MV-4-11 (cell line): ENCODE measurements at places on chromosomes 2 and 18.

- DNase-seq, result no peak
Observed at GRCh38 chr2:46943881-46944798, 28.5 kb upstream of the MCFD2 start.

DNA sequence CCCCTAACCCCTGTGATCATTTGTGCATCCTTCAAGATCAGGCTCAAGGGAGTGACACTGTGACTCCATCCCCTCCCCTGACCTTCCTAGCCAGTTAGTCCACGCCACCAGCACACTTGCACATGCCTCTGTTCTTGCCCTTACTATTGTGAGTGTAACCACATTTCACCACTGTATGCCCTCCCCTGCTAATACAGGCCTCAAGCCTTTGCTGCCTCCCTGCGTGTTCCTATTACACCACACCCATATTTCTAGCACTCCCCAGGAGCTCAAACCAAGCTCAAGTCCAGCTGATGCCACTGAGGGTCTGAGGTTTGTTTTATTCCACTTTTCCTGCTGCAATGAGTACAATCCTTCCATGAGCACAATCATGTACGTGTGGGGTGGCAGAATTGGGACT is 288.9 kb upstream of the FBXO11 start:
- DNase-seq, result peak; percentile 32

GRCh38 chr2:181850936-181851560 is 40.5 kb upstream of the ITPRID2 start:
- DNase-seq, result peak; percentile 95

DNA sequence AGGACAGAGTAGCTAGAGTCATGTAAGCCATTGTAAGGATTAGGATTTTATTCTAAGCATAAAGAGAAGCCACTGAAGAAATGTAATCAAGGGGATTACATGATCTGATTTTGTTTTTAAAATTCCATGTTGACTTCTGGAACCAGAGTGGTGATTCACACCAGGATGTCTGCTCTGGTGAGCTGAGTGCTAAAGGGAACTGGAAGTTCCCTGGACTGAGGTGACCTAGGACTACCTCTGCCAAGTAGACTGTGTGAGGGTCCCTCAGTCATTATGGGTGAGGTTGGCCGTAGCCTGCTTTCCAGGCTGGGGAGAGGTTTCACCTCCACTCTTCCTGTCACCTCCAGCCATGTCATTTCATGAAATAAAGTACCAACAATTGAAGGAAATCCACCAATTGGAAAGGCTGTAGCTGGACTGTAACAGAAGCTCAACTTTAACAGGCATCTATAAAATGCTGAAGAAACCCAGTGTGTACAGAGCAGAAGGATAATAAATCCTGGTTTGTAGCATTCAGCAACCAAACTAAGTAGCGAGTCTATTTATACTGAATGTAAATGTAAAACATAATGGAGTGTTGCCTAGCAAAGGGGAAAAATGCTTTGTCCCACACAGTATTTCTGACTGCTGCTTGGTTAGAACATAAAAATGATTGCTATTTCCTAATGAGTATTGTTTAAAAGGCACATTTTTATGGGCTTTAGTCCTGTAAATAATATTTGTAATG is 507.4 kb upstream of the PKDCC start:
- DNase-seq, result no peak

GRCh38 chr2:42835577-42836371 is 43.4 kb upstream of the HAAO start:
- peak; percentile 97 for DNase-seq

- DNase-seq, result no peak
Observed at GRCh38 chr2:119243621-119244020, 20.0 kb downstream of the STEAP3 start.

GRCh38 chr18:48339692-48340091 is 69.5 kb downstream of the ZBTB7C start:
- DNase-seq, result no peak

- DNase-seq, result no peak
Observed at GRCh38 chr2:25671622-25672021, 1.8 kb downstream of the DTNB start.

- no peak for DNase-seq
Observed at GRCh38 chr18:58225101-58225500, 181.1 kb downstream of the NEDD4L start.

DNA sequence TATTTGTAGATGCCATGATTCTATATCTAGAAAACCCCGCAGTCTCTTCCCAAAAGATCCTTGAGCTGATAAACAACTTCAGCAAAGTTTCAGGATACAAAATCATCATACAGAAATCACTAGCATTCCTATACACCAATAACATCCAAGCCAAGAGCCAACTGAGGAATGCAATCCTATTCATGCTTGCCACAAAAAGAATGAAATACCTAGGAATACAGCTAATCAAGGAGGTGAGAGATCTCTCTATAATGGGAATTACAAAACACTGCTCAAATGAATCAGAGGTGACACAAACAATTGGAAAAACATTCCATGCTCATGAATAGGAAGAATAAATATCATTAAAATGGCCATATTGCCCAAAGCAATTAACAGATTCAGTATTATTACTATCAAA is 551.4 kb upstream of the SLC39A10 start:
- DNase-seq, result no peak

DNA sequence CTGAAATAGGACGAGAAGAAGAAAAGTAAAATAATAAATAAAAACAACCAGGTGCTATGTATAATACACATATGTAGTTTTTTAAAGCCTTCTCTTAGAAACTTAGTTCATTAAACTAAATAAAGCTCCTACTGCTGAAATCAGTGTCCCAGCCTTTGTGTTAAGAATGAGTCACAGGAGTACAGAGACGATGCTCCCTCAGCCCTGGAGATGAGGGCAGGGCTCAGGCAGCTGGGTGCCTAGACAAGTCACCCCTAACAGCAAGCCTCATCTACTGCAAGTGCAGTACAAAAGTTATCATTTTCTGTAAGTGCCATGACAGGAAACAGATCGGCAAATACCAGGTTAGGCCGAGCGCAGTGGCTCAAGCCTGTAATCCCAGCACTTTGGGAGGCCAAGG is 18.2 kb downstream of the KIDINS220 start:
- no peak for DNase-seq

DNA sequence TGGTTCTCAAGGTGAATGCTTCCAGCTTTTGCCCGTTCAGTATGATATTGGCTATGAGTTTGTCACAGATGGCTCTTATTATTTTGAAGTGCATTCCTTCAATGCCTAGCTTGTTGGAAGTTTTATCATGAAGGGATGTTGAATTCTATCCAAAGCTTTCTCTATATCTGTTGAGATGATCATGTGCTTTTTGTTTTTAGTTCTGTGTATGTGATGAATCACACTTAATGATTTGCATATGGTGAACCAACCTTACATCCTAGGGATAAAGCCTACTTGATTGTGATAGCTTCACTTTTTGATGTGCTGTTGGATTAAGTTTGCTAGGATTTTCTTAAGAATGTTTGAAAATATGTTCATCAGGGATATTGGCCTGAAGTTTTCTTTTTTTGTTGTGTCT is 112.1 kb downstream of the MBD2 start:
- DNase-seq, result no peak

- DNase-seq, result no peak
Observed at GRCh38 chr2:239778042-239778851, 246.9 kb downstream of the NDUFA10 start.

DNA sequence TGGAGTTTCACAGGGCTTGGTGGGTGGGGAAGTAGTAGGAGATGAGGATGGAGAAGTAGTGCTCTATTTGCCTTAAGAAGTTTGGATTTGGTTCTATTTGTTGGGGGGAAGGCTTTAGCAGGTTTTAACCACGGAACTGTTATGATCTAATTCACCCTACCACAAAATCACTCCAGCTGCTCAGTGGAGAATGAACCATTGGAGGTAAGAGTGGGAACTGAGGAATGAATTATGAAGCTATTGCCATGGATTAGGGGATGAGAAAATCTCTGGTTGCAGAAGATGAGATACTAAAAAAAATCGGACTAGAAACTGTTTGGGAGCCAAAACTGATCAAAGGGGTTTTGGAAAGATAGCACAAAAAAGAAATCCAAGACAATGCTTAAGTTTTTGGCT is 488.9 kb downstream of the DLGAP1 start:
- no peak for DNase-seq

GRCh38 chr2:98730053-98730706 is 752 bp downstream of the MGAT4A start:
- no peak for DNase-seq
